Lung microvascular endothelial cell (primary cell): ENCODE measurements at places on chromosomes 12 and 14. TPM values are rescaled to one million over a fixed set of nuclear protein-coding genes. Genes with fewer than 3 reads are reported as not detected.

Gene PDE3A
- total RNA-seq, result 1.3 and 2.0 TPM in 2 replicates

Gene ITPK1
- 8.7 and 15.7 TPM in 2 replicates for total RNA-seq

DNA sequence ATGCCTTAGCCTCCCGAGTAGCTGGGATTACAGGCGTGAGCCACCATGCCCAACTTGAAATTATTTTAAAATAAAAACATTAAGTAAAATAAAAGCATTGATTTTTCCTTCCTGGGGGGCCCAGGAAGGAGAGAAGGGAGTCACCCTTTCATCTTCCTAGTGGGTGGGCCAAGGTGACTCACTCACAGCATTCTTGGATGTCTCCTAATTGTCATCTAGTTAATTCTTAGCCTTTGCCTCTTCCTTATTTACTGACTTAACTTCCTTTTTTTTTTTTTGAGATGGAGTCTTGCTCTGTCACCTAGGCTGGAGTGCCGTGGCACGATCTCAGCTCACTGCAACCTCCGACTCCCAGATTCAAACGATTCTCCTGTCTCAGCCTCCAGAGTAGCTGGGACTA, 29.2 kb downstream of the TMEM120B start:
- DNase-seq, result no peak

GRCh38 chr12:12723681-12724420, 6.7 kb downstream of the CDKN1B start:
- peak; percentile 69 for DNase-seq

- DNase-seq, result peak; percentile 86
Observed at GRCh38 chr12:6226002-6226678, 25.9 kb downstream of the CD9 start.

DNA sequence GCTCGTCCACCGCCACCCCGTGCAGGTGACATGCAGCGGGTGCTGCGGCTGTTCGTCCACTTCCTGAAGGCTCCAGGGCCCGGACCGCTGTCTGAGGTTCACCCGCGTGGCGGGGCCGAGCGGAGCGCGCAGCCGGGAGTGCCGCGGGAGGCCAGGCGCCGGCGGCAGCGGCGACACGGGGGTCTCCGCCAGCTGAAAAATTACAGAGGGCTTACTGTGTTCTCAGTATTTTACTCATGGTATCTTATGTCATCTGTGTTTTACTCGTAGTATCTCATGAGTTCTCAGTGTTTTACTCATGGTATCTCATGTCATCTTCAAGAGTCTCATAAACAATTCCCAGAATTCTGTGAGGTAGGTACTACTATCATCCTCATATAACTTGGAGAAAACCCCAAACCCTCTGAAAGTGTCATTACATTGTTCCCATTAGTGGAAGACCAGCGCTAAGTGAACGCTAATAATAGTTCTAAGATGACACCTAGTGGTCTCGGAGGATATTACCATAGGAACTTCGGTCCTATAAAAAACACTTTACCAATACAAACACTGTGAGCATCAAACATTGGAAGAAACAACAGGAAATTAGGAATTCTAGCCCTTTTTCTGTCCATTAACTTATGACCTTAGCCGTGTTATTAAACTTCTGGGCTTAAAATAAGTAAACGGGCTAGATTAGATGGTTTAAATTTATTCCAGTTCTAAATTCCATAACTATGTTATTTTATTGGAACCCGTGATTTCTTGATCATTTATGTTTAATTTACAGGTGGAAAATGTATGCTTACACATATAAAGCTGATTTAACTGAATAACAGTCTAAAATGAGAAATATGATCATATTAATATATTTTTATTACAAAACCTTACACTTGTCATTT, 32.4 kb downstream of the AK7 start:
- DNase-seq, result peak; percentile 74

GRCh38 chr12:83386527-83387264, 700.0 kb downstream of the TMTC2 start:
- DNase-seq, result no peak
